ENCODE measurements at places on chromosomes 7 and 10.

DNA sequence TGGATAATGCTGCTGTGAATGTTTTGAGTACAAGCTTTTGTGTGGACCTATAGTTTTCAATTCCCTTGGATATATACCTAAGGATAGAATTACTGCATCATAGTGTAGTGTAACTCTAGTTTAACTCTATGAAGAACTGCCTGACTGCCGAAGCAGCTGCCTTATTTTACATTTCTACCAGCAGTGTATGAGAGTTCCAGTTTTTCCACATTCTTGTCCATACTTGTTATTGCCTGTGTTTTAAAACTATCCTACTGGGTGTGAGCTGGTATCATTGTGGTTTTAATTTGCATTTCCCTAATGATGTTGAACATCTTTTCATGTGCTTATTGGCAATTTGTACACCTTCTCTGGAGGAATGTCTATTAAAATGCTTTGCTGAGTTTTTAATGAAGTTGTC lies 15.7 kb downstream of the SEPTIN7 start:
- DNase-seq: no peak

DNA sequence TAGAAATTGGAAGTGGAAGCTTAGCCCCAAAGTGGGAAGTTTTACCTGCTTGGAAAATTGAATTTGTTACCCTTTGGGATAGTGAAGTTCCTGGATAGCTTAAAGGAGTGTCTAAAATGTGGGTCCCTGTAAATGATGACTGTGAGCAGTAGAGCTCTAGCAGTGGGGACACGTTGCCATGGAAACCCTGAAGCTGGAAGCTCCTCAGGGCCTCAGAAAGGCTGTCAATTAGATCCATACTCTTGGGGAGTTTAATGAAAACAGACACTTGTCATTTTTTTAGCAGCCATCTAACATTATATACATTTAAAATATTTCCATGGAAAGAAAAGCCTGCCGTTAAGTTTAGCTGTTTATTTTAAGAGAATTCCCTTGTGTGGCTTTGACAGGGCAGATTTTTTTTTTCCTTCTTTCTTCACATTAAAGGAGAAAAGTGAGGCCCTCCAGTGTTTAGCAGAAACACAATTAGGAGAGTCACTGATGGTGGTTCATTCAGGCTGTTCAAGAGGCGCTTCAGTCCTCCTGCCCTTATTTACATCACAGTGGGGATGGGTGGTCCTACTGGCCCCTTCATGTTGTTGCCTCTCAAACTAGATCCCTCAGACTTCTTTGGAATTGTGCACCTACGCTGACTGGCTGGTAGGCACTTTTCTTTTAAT lies 518.4 kb downstream of the CCSER2 start:
- DNase-seq: no peak

DNA sequence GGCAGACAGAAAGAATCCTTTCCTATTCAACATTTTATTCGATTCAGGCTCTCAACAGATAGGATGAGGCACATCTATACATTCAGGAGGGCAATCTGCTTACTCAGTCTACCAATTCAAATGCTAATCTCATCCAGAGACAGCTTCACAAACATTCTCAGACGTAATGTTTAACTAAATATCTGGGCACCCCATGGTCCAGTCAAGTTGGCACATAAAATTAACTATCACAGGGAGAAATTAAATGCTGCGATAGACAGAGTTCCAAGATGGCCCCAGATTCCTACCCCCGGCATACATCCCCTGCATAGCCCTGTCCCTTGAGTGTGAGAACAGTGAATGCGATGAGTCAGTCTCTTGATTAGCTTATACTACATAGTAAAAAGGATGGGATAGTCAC lies 184.3 kb downstream of the FGFR2 start:
- no peak for DNase-seq

GRCh38 chr7:49102411-49102810 lies 178.1 kb downstream of the CDC14C start:
- no peak for DNase-seq

DNA sequence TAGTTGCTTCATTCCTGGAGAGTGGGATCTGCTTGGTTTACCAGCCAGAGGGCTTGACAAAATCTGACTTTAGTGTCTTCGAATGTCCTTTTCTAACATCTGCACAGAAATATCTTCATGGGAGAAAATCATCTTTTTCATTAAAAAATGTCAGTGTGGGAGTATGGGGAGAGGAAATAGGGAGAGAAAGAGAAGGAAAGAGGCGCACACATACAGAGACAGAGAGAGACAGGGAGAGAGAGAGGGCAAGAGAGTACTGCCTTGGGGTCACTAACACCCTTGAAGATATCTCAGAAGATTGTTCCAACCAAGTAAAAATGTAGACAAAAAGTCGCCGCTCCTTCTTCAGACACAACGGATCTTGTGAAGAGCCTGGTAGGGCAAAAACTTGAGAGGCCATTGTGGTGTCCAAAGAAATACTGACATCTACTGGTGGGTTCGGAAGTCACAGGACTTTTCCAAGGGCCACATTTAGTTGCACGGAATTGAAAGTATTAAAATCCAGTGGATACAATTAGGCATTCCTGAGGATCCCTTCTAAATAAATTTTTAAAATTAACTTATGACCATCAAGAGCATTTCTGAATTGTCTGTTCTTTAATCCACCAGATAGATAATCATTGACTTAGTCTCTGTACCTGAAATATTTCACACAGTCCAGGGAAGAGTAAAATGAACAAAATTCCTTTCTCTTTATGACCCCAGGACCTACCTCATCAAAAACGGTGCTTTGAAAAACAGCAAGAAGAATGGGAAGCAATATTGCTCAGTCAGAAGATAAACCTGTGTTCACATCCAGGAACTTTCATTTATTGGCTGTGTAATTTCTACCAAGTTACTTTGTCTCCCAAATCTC lies 29.7 kb downstream of the VIM start:
- DNase-seq: no peak

GRCh38 chr7:51165337-51165736 lies 151.3 kb downstream of the COBL start:
- DNase-seq: no peak

- no peak for DNase-seq
Measured at GRCh38 chr7:1538544-1539180, 8.2 kb downstream of the MAFK start.

DNA sequence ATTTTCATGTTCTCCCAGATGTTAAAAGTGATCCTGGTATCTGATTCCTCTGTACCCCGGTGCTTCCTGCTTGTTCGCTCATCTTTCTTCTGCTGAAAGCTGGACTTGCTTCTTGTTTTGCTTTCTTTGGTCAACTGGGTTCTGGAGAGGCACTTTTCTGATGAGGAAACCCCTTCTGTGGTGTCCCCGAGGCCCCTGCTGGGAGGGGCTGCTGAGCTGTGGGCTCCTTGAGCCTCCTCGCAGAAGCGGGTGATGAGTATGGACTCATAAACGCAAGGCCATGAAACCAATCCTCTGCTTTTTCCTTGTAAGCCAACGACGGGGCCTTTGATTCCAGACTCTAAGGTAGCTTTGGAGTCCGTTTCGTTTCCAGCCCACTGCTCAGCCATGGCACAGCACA lies 7.8 kb downstream of the WIPI2 start:
- no peak for DNase-seq

- DNase-seq: peak; percentile 38
Measured at GRCh38 chr10:100482181-100482833, 19.5 kb downstream of the WNT8B start.

- no peak for DNase-seq
Measured at GRCh38 chr7:105036217-105037168, 22.5 kb downstream of the KMT2E start.

- no peak for DNase-seq
Measured at GRCh38 chr7:24466168-24466768, 107.0 kb upstream of the PALS2 start.

GRCh38 chr10:42304341-42304740 lies 334.0 kb downstream of the ZNF33B start:
- no peak for DNase-seq

DNA sequence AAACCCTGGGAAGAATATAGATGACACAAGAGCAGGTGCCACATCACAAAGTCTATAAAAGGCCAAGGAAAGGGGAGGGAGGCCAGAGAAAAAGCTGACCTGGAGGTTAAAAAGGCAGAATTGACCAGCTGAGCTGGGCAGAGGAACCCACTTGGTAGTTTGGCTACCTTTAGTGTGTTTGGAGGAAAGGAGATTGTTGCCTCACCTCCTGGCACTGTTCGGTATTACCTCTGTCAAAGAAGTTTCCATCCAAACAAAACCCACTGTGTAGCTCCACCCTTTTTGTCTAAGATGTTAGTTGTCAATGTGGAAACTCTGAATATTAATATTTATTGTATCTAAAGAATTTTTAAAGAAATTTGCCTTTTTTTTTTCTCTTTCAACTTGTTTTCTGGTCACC lies 23.4 kb downstream of the ENTPD7 start:
- no peak for DNase-seq

DNA sequence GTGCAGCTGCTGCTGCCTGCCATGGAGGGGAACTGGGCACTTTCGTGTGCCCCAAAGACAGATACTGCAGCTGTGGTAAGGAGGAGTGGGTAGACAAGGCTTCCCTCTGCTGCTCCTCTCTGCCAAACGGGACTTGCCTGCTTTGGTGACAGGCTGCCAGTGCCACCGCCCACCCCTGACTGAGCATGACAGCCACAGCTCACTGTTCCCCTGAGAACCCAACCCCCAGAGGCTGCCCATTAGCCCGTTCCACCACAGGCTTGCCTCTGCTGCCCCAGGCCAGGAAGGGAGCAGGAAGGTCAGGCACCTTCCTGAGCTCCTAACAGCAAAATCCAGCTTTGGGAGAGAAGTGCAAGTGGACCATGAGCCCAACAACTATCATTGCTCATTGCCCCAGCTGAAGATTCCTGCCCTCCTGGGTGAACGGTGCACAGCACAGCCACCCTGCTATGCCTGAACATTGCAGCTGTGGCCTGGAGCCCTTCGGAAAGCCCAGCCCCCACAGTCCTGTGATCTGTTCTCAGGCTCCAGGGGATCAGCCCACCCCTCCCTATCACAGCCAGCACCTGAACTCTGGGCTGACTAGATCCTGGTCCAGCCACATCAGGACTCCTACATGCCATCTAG lies 58.7 kb upstream of the ANTXRL start:
- no peak for DNase-seq

DNA sequence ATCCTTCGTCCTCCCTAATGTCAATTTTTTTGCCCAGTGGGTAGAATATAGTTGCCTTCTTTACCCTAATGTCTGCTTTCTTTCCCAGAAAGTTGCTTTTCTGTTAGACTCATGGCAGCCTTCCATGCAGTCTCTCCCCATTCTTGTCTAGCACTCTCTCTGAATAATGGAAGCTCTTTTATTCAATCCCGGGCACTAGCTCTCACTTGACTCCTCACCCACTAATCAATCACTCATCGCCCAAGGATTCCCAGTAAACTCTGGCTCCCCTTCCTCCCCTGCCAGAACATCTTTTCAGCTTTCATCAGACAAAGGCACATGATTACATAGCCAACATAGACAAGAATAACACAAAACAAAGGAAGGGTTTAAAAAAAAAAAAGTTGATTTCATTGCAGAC lies 100.2 kb upstream of the RELN start:
- no peak for DNase-seq

- DNase-seq: no peak
Measured at GRCh38 chr10:44042926-44043602, 341.8 kb downstream of the CXCL12 start.

DNA sequence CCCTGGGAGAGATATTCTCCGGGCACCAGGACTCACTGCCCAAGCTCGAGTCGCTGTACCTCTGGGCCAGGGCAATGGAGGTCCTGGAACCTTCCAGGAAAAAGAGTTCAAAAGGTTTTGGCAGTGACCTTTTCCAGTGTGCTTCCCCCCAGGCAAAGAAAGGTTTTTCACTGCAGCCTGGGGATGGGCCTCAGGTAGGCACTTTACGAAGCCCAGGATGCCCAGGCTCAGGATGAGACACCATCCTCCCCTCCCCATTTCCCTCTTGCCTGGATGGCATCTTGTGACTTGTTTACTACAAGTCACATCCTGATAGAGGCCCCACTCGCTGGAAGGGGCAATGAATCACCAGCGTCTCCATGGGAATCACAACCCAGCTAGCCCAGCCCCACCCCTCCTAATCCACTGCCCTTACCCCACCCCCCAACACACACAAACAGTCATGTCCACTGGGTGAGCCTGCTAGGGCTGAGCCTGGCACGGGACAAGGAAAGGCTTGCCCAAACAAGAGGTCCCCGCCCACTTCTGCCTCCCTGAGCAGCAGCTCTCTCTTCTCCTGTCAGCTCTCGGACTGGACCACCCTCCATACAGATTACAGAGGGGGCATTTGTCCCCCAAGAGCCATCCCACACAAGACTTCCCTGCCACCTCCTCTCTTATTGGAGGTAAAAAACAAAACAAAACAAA lies 93.8 kb upstream of the SMNDC1 start:
- no peak for DNase-seq

- no peak for DNase-seq
Measured at GRCh38 chr7:129877146-129877792, 75.5 kb downstream of the UBE2H start.

DNA sequence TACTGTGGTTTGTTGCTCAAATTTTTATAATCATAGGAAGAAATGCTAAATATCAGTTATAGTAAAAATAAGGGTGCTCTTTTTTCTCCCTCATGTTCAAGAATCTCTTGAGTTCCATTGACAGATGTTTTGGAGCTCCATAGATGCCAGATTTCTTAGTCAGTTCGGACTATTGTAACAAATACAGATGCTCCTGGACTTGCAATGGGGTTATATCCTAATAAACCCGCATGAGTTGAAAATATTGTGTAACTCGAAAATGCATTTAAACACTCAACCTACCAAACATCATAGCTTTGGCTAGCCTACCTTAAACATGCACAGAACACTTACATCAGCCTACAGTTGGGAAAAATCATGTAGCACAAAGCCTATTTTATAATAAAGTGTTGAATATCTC lies 100.7 kb upstream of the CSTF2T start:
- no peak for DNase-seq

- no peak for DNase-seq
Measured at GRCh38 chr7:44887293-44887692, 2.0 kb upstream of the PURB start.

DNA sequence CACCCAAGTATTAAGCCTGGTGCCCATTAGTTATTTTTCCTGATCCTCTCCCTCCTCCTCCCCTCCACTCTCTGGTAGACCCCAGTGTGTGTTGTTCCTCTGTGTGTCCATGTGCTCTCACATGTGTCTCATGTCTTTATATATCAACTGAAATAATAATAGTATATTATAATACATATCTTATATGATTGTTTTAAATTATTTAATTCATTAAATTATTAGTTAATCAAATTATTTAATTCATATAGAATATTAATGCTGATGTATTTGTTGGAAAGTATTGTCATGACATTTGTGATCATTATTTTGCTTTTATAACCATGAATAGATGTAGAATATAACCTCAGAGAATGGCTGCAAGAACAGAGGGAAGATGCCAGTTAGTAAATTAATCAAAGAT lies 647.5 kb downstream of the SORCS3 start:
- DNase-seq: no peak

Measured in stimulated activated CD4-positive, alpha-beta T cell treated with anti-CD3 and anti-CD28 coated beads, TNF-alpha, amount 100 ng/mL, for 1 hour (primary cell).